ENCODE measurements at places on chromosomes 7 and 10.

DNA sequence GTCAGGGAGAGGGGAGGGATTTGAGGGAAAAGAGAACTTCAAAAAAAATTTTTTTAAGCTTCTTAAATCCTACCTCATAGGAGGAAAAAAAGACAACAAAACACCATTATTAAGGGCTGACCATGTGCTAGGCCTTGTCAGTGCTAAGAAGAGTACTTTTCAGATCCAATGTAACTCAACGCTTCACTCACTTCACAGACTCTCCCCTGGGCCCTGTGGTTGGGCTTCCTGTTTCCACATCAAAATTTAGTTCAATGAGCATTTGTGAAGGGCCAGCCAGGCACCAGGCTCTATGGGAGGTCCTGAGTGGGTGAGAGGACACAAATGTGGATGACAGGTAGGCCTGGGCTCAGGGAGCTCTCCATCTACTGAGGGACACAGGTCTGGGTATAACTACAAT, 249.8 kb downstream of the PTEN start:
- DNase-seq: no peak

- DNase-seq: no peak
Measured at GRCh38 chr10:76138286-76138685, 706.9 kb downstream of the LRMDA start.

DNA sequence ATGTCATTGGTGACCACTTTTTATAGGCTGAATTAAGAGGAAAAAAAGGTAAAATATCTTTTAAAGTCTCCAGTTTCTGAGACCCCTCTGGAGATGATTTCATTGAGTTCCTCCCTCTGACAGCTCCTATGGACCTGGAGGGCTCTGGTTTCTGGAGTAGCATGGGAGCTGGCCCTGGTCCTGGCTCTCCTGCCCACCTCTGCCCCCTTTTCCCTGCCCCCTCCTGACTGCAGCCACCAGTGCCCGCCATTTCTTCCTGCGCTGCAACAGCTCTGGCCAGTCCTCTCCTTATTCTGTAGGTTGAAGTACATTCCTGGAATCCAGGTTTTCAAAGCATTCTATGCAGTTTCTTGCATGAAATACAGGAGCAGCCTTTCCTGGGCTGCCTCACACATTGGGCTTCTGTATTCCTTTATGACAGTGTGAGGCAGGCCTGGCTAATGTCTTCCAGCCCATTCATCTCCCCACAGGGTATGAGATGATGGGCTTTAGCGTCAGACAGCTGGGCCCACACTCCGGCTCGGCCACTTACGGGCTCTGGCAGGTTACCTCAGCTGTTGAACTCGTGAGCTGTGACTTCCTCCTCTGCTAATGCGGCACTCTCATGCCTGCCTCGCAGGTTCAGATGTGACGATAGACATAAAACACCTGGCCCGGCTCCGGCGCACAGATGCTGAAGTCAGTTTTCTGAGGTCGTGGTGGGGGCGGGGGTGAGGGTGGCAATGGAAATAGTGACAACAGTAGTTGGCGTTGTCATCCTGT, 101.7 kb downstream of the MGMT start:
- no peak for DNase-seq

DNA sequence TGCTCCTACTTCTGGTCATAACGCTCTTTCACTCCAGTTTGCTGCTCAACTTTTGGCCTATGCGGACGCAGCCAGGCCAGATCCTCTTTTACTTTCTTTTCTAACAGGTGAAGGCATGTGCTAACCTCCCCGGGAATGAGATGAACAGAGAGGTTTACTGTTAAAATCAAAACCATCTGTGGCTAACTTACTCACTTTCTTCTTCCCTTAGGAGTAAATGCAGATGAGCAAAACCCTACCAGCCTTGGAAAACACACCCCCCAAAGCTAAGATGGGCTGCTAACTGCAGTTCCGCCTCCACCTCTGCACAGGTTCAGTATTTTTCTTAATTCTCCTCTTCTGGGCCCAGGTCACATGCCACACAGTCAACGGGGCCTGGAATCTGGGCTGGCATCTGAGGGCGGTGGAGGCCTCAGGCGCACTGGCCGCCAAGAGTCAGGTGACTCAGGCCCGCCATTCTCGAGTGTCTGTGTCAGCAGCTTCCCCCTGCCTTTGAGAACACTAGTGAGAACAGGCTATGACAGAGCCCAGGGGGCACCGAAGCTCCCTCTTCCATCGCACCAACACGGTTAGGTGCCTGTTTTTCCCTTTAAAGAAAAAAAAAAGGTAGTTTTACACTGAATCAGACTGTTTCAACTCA, 11.1 kb downstream of the FAM53B start:
- peak; percentile 68 for DNase-seq

DNA sequence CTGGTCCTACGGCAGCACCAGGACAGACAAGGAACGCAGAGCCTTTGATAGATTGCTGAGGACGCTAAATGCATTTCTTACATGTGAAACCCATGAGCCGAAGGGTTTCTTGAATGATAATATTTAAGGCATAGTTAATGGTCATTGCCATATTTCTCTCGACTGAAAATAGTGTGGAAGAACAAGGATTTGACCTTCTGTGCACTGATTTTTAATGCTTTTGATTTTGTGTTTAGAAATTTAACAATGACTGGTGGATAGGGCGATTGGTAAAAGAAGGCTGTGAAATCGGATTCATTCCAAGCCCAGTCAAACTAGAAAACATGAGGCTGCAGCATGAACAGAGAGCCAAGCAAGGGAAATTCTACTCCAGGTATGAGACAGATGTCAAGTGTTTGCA, 150.8 kb downstream of the NSUN6 start:
- DNase-seq: no peak

DNA sequence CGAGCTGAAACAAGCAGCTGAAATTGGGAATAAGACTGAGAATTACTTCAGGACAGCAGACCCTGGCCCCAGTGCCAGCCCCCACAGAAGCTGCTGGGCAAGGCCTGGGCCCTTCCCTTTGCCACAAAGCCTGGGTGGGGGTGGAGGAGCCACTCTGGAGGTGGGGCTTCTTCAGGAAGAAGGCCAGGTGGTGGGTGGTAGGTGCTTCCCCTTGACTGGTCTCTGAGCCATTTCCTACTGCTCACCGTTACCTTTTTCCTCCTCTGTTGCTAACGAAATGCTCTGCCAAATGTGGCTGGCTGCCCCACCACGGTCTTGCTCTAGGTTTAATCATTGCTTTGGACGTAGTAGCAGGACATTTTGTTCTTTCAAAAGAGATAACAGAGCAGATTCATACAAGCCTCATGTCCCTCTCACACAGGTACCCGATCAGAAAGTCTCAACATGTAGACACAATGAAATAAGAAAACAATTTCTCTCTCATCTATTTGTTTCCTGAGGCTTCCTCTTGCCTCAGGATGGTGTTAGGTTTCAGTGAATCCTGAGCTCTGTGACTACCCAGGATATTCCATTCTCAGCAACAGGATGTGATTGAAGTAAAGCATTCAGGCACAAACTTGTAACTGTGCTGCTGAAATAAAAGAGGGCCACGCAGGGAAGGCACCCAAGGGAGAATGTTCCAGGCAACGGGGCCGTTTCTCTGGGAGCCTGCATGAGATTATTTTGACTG, 66.5 kb downstream of the WDR11 start:
- no peak for DNase-seq

DNA sequence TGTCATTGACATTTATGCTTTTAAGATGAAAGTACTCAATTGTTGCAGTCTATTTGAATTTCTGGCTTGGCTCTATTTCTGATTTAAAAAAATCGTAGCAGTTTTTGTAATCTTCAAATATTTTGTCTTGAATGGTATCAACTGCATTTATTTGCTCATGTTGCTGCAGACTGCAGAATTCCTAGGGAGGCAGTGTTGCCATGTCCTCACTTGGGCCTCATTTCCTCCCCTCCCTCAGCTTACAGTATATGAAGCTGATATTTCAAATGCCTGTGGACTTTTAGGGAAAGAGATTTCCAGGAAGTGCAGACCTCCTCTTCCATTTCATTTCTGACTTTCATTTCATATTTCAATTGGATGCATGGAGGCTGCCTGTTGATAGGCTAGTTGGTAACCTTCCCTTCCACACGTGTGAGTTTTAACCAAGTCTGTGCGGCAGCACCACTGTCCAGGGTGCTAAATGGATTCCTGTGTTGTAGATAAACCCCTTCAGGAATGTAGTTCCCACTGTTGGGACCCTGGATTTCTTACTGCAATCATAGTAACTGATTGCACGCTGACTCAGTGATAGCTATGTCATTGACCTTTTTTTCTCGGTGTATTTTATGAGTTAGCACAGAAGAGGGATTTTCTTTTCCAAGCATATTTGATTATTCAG, 17.5 kb downstream of the VPS50 start:
- no peak for DNase-seq

DNA sequence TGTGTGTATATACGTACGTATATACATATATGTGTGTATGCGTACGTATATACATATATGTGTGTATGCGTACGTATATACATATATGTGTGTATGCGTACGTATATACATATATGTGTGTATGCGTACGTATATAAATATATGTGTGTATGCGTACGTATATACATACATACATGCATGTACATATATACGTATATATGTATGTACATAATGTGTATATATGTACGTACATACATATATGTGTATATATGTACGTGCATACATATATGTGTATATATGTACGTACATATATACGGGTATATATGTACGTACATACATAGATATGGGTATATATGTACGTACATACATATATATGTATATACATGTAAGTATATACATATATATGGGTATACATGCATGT, 332.1 kb downstream of the CRPPA start:
- no peak for DNase-seq

GRCh38 chr7:144691240-144691639, 144.6 kb downstream of the TPK1 start:
- DNase-seq: no peak

DNA sequence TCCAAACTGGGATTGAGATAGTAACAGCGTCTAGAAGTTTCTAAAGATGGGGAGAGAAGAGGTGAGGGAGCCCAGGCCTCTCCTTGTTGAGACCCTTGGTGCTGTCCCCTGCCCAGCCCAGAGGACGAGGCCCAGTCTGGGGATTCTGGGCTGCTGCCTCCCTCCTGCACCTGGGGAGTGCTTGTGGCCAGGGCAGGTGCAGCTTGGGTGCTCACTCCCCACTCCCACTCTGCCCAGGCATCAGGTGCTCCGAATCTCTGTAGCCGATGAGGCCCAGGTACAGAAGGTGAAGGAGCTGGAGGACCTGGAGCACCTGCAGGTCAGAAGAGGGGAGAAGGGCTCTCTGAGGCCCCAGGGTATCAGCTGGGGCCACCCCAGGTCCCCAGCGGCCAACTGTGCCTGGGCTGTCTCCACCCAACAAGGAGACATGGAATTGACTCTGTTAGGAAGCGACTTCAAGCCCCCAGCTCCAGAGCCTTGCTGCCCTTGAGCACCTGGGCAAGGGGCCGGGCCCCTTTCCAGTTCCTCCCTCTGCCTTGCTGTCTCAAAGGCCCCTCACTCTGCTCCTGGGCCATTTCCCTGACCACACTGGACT, 664 bp downstream of the CPA1 start:
- no peak for DNase-seq

- no peak for DNase-seq
Measured at GRCh38 chr10:50909334-50910014, 24.0 kb upstream of the A1CF start.

- no peak for DNase-seq
Measured at GRCh38 chr7:148935451-148935850, 51.4 kb upstream of the EZH2 start.

- DNase-seq: no peak
Measured at GRCh38 chr10:60916025-60916424, 28.0 kb downstream of the RHOBTB1 start.

DNA sequence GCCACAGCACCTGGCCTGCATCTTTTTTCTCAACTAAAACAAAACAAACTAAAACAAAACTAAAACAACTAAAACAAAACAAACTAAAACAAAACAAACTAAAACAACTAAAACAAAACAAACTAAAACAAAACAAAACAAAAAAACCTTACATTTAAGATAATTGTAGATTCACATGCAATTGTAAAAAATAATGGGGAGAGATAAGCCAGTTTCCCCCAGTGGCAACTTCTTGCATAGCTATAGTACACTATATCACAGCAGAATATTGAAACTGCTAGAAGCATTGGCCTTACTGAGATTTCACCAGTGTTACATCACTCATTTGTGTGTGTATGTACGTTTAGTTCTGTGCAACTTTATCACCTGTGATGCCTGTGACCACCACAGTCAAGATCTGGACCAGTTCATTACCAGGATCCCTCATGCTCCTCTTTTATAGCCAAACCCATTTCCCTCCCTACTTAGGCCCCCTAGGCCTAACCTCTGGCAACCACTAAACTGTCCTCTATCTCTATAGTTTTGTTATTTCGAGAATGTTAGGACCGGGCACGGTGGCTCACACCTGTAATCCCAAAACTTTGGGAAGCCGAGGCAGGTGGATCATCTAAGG, 9.3 kb downstream of the FXYD4 start:
- DNase-seq: no peak

- DNase-seq: no peak
Measured at GRCh38 chr10:43905512-43906236, 257.0 kb upstream of the ZNF32 start.

DNA sequence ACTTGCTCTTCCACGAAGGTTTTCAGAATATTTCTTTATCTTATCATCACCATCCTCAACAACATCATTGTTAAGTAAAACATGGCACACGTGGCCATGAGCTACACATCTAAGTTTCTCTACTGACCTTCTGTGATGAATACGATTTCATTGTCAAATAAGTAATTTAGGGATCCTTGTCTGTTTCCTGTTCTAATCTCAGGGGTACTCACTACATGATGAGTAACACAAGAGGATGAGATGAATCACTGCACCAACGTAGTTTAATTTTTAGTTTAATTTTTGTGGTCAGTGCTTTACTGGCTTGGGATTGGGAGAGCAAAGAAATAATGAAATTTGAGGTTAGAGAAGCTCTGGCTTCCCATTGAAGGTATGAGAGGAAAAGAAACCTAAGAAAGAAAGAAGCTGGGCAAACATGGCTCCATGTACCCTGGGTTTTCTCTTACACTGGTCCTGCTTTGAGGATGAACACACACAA, 461.9 kb upstream of the KLF6 start:
- DNase-seq: no peak

- DNase-seq: no peak
Measured at GRCh38 chr7:141911391-141911790, 4.8 kb upstream of the OR9A4 start.

GRCh38 chr10:28738200-28738599, 60.9 kb downstream of the BAMBI start:
- no peak for DNase-seq
